Neural crest cell (in vitro differentiated cells): ENCODE measurements at places on chromosomes 12 and 14. TPM values are rescaled to one million over a fixed set of nuclear protein-coding genes. Genes with fewer than 3 reads are reported as not detected.
A peak's percentile ranks its signal among the peaks of the same experiment; 100 is the strongest.

DNA sequence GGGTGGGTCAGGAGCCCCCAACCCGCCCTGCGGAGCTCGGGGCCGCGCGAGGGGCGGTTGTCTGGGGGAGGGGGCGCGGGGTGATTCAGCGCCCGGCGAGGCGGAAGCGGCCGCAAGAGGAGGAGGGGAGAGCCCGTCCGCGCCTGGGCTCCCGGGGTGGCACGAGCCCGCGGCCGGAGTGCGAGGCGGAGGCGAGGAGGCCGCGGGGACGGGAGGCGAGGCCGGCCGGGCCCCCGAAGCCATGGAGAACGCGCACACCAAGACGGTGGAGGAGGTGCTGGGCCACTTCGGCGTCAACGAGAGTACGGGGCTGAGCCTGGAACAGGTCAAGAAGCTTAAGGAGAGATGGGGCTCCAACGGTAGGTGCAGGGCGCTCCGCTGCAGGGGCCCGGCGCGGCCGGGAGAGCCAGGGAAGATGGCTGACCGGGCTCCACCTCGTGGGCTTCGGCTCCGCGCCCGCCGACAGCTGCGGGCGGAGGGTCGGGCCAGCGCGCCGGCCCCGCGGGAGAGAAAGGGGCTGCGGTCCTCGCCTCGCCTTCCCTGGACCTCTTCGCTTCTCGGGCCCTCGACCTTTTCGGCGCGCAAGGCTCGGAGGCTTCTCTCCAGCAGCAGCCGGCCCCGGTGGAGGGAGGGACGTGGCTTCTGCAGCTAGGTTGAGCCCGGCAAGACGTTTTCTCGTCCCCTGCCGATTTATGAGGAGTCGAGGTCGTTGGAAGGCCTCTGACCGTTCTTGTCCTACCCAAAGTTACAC, 677 bp downstream of the ATP2A2 start:
- peak; percentile 60 for DNase-seq

DNA sequence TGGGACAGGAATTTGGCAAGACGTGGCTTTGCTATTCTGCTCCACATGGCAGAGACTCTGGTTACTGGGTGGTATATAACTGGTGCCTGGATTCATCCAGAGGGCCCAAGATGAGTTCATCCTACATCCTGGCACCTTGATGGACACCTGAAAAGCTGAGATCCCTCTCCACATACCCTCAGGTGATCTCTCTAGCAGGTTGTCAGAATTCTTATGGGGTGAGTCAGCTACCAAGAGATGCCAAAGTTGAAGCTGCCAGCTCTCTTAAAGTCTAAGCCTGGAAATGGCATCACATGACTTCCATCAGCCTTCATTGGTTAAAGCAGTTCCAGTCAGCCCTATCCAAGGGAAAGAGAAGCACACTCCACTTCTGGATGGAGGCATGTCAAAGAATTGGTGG, 300.7 kb upstream of the SEL1L start:
- no peak for DNase-seq

DNA sequence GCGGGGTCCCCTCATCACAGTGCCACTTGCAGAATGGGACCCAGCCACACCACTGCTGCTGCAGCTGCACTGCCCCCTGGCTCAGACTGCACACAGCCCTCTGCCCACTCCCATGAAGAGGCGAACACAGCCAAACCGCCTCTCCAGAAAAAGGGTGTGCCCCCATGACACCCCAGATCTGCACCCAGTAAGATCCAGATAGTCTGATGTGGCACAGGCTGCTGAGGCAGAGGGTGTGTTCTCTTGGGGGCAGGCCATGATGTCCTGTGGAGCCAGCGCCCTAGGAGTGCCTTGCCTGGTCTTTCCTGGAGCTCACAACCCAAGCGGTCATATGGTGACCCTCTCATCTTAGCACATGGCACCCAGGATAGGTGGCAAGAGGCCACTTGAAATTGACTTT, 44.4 kb downstream of the SLC8B1 start:
- DNase-seq: no peak

DNA sequence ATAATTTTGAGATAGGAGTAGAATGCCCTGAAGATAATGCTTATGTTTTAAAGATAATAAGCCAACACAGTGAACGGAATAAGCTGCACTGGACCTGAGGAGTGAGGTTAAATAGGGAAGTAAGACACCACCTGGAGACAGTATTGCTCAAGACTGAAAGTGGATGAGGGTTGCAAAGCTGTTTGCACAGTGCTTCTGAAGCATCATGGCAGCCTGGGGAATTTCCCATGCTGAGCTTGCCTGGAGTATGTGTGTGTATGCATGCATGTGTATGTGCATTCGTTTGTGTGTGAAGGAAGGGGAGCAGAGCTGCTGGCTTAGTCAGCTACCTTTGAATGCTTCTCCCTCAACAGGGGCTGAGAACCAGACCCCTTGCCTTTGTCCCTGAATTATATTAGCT, 35.8 kb downstream of the BHLHE41 start:
- no peak for DNase-seq

DNA sequence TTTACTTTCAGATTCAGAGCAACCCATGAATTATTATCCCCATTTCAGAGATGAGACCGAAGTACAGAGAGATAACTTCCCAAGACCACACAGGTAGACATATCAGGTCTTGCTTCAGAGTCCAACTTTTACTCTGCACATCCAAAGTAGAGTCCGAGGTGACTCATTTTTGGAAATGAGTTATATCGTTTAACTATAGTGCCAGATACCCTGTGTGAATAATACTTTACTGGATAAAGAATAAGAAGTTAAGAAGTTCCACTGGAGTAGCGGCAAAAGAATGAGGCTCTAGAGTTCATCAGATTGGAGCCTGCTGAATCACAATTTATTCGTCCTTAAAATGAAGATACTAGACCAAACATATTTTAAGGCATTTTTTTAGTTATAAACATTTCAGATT, 124.7 kb downstream of the EPS8 start:
- DNase-seq: no peak

GRCh38 chr14:50290306-50290705, 21.7 kb downstream of the L2HGDH start:
- DNase-seq: no peak

GRCh38 chr12:84362552-84362897, 550.1 kb downstream of the SLC6A15 start:
- DNase-seq: no peak

- DNase-seq: no peak
Observed at GRCh38 chr12:95919110-95919509, 23.3 kb downstream of the CCDC38 start.

DNA sequence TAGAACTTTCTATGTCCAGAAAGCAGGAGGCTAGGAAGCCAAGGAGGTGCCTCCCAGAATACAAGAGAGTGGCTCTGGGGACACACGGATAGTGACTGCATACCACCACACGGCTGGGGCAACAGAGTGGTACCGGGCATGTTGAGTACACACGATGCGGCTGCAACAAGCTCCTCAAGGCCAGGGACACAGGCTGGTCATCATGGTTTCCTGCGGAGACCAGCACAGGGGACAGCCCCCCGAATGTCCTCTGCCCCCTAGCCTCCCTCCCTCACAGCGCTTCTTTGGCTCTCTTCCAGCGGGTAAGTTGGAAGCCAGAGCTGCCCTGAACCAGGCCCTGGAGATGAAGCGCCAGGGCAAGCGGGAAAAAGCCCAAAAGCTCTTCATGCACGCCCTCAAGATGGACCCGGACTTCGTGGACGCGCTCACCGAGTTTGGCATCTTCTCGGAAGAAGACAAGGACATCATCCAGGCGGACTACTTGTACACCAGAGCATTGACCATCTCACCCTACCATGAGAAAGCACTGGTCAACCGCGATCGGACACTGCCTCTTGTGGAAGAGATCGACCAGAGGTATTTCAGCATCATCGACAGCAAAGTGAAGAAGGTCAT, 3.1 kb downstream of the FICD start:
- DNase-seq: no peak

DNA sequence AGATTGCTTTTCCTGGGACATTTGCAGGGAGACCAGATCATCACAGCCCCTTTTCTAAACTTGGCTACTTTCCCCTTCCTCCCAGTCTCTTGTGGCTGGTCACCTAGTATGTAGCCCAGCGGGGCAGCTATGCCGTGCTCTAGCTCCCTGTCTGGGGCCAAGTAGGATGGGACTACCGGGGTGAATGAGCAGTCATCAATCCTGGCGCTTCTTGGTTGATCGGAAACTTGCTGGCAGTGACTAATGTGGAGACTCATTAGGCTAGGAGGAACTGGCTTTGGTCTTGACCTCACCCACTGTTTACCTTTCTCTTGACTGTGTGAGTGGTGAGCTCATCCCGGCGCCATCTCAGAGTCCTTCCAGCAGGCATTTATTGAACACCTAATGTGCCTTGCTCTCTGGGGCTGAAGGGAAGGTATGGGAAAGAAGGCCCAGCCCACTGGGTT, 15.9 kb downstream of the PLEKHG3 start:
- no peak for DNase-seq

DNA sequence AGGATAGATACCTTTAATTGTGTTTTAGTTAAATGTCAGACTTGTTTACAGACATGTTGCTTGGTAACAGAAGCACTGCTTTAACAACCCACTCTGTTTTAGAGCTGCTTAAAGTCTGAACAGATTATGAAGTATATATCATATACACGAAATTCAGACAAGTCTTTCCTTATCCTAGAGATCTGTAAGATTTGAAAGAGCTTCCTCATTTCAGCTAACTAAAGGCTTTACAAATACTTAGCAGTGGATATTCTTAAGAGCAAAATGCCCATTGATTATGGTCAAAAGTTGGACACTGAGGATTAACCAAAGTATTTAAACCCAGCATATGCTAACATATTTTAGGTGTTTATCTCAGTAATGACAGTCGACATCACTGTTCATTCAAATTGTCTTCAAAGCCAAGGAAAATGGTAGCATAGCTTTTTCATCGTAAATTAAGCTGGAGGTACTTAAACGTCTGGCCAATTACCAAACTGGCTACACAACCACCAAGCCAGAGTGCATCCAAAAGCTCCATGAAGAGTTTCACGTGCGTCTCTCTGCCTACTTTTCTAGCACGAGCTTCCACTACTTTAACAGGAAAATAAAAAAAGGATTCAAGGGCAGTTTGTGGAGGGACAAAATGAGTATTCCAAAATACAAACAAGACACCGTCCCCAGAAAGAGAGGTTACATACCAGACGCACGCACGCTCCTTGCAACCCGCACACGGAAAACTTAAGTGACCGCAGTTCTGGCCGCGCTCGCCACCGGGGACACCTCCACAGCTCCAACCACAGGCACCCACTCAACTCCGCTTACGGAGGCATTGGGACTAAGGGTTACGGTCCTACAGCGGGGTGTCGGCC, 565 bp downstream of the CEP83 start:
- no peak for DNase-seq

- DNase-seq: no peak
Observed at GRCh38 chr12:26979733-26980132, 34.5 kb downstream of the TM7SF3 start.

DNA sequence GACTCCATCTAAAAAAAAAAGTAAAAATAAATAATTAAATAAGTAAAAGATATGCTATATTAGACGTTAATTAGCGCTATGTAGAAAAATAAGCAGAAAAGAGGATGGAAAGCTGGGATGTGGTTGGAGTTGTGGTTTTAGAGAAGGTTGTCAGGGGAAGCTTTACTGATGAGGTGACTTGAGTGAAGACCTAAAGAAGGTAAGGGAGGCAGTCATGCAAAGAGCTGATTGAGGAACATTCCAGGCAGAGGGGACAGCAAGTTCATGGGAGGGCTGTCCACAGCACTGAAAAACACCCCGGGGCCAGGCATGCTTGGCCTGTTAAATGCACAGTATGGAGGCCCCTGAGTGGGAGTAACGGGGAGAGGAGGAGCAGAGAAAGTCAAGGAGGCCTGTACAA, 15.7 kb downstream of the SMAGP start:
- no peak for DNase-seq

- DNase-seq: no peak
Observed at GRCh38 chr14:24053548-24054323, 1.9 kb downstream of the CARMIL3 start.

- no peak for DNase-seq
Observed at GRCh38 chr12:69901221-69901905, 76.3 kb downstream of the MYRFL start.

GRCh38 chr12:10406725-10407124, 2.8 kb downstream of the KLRC4 start:
- no peak for DNase-seq

DNA sequence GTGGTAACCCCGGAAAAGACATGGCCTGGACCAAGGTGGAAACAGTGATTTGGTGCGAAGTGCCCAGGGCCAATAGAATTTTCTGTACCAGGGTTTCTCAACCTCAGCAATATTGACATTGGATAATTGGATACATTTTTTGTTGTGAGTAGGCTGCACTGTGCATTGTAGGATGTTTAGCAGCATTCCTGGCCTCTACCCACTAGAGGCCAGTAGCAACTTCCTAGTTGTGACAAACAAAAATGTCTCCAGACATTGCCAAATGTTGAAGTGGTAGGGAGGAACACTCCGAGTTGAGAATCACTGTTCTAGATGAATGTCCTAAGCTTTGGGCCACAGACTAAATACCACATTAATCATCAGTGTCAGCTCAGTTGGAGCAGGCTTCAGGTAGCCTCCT, 6.2 kb upstream of the CGRRF1 start:
- DNase-seq: no peak

GRCh38 chr12:52614381-52615207, 3.8 kb downstream of the KRT73 start:
- no peak for DNase-seq

- peak; percentile 4 for DNase-seq
Observed at GRCh38 chr14:81980601-81981306, 447.1 kb upstream of the SEL1L start.

GRCh38 chr14:72810201-72810600, 83.7 kb downstream of the DPF3 start:
- DNase-seq: no peak

DNA sequence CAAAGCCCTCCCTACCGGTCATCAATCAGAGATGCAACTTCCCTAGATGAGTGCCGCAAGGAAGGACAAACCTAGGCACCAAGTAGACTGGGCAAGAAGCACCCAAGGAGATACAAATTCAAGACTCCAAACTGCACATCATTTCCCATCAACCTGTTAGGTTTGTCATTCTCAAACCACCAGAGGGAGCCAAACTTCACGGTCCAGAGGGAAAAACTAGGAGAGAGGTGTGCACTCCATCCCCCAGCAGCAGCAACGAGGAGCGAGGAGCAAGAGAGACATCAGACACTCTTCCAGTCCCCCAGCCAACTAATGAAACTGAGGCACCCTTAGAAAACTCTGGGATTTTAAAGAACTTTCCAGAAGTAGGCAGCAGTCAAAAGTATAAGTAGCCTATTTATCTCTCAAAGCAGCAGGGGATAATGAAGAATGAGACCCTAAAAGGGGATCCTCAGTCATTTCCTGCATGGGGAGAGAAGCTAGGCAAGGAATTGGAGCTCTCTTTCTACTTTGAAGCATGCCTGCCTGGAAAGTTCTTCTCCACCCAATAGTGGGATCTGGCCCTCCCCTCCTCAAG, 37.0 kb upstream of the NT5DC3 start:
- DNase-seq: peak; percentile 61

- DNase-seq: no peak
Observed at GRCh38 chr12:108119126-108119973, 9.7 kb upstream of the WSCD2 start.

The FSCB gene
- not detected in 2 replicates for total RNA-seq

The POTEG gene
- not detected in 2 replicates for total RNA-seq

The DIP2B gene
- total RNA-seq: 37.8 and 39.4 TPM in 2 replicates

The SLC41A2 gene
- 1.9 and 3.8 TPM in 2 replicates for total RNA-seq

The LRP6 gene
- 56.2 and 60.3 TPM in 2 replicates for total RNA-seq

The ZDHHC17 gene
- total RNA-seq: 52.9 and 58.8 TPM in 2 replicates

The IFNG gene
- not detected in 2 replicates for total RNA-seq

The TNFRSF1A gene
- 41.5 and 47.7 TPM in 2 replicates for total RNA-seq

The LMO3 gene
- 26.5 and 34.1 TPM in 2 replicates for total RNA-seq

The OLR1 gene
- not detected in 2 replicates for total RNA-seq

The RERGL gene
- not detected in 2 replicates for total RNA-seq
